Right renal pelvis (tissue), 4 donors: ENCODE measurements at places on chromosomes 7 and 10.

GRCh38 chr7:91993976-91994375, 53.3 kb downstream of the AKAP9 start:
- no peak for DNase-seq

GRCh38 chr7:47332681-47333553, 249.0 kb downstream of the TNS3 start:
- no peak for DNase-seq

- DNase-seq: no peak
These were observed 1.2 kb downstream of the AGAP3 start for GRCh38 chr7:151087245-151088018.

- no peak for DNase-seq
These were observed 12.4 kb upstream of the ARHGAP12 start for GRCh38 chr10:31940839-31941653.

DNA sequence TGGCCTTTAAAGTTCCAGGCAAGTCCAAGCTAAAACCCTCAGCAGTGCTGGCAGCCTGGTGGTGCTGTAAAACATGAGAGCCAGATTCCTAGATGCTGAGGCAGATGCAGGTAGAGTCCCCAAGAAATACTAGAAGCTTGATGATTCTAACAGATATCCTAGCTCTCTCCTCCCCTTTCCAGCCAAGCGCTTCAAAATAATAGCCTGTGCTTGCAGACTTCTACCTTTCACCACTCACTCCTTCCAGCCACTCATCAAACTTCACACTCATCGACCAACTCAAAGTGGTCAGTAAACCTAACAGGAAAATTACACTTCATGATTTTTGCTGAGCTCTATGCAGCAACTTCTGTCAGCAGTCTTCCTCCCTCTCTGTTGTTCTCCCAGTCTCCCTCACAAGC, 50.2 kb downstream of the LMBR1 start:
- peak; percentile 23 for DNase-seq

DNA sequence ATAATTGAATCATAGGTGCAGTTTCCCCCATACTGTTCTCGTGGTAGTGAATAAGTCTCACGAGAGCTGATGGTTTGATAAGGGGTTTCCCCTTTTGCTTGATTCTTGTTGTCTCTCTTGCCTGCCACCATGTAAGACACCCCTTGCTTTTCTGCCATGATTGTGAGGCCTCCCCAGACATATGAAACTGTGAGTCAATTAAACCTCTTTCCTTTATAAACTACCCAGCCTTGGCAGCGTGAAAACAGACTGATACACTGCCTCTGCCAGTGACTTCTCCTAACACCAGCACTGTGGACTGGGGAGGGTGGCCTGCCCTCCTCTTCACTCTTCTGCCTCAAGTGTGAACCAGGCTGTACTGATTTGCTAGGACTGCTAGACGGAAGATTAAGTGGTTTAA, 108.6 kb downstream of the RAB11FIP2 start:
- no peak for DNase-seq

GRCh38 chr7:27605283-27605682, 57.4 kb downstream of the HIBADH start:
- DNase-seq: no peak

- no peak for DNase-seq
These were observed 57.5 kb downstream of the CACNB2 start for GRCh38 chr10:18197706-18198105.

- DNase-seq: no peak
These were observed 464.4 kb upstream of the MBL2 start for GRCh38 chr10:53236941-53237340.

DNA sequence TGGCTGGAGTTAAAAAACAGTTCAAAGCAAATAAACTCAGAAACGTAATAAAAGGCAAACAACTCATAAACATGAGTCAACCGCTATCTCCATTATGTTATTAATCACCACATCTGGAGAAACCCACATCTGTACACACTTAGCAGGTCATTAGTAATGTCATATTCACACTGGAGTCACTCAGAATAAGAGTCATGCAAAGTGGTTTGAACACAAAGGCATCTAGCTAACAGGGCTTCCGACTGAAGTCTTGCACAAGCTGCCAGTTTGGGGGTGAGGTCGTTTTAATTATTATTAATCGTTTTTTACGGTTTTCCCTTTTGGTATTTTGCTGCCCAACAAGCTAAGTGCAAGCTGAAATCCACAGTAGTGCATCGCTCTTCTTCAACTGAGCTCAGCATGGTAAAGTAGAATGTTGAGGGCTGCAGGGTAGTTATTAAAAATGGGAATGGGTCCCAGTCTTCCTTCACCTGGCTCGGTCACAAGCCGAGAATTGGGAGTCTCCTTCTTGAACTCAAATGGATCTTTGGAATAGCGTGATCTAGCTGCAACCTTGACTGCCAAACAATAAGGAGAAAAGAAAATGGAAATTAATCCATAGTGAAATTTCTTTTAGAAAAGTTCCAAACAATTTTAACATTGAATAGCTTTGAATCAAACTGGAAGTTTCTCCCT, 663.5 kb downstream of the KCNMA1 start:
- no peak for DNase-seq

GRCh38 chr7:148177972-148178371, 412.6 kb upstream of the C7orf33 start:
- DNase-seq: no peak

DNA sequence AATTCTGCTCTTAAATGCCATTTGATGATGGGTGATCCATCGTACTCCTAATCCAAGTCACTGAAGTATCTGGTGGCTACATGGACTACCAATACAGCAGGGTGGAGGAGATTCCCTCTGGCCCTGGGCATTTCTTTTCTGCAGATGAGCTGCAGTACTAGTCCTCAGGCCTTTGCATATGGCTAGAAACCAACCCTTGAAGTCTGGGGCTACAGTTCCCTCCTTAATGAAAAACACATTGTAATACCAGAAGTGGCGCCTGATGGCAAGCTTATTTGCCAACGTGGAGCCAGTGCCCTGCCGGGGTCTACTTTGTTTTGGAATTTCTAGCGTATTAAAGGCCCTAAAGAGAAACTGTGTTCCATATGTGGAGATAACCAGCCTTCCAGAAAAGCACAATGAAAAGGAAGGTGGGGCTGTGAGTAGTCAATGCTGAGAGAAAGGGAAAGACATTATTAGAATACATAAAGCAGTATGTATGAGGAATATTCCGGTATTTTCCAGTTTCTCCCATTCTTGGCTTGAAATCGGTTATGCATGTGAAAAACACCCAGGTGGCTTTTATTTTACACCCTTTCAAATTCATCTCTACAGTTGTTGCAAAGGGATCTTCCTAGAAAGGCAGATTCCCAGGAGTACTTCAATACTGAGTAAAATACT, 368.8 kb downstream of the PRPF18 start:
- no peak for DNase-seq

DNA sequence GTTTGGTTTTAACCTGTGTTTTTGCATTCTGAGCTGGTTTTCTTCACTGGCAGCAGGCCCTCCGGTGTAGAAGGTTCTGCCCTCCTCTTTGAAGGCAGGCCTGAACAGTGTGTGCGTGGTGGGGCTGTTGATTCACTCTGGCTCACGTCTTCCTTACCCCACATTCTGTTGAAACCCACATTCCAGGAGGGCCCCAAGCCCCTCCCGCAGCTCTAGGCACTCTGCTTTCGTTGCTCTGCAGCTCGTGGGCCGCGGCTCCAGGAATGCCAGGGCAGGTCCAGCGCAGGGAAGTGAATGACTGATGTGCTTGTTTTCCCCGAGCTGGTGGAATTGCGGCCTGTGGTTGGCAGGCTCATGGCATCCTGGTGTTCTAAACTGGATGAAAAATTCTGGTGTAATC, 49.0 kb downstream of the HTRA1 start:
- no peak for DNase-seq

GRCh38 chr7:40544221-40544723, 409.5 kb downstream of the SUGCT start:
- no peak for DNase-seq

- no peak for DNase-seq
These were observed at the start of gene MYO1G for GRCh38 chr7:44978511-44979366. Gene MYO1G (minus strand): TSS chr7:44979015. CDS start chr7:44978961, 54 bp downstream.

GRCh38 chr7:25949736-25950487, 202.1 kb upstream of the NFE2L3 start:
- DNase-seq: peak; percentile 8

DNA sequence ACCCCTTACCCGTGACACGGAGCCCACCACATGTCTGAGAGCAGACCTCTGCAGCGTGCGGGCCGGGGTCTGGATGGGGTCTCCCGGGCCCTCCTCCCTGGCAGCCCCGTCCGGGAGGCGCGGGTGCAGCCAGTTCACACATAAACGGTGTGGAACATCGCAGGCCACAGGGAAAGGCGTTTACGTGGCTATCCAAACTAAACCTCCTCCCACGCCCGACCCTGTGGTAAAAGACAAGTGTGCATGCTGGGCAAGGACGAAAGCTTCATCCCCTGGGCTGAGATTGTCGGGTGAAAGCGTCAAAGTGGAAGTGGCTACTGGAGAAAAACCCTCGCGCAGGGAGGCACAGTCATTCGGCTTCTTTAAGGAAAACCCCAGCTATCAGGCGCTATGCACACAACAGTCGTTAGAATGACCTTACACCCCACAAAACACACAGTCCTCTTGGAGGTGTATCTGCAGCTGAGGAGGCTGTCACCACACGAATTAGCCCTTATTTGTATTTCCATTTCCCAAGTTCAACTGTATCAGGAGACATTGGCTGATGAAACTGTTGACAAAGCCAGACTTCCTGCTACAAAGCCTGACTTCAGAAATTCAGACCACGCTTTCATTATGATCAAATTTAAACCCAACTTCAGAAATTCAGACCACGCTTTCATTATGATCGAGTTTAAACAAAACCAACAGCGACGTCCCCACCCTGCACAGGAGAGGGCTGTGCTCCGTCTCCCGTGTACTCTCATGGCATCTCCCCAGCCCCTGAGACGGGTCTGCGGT, 15.3 kb downstream of the GPER1 start:
- no peak for DNase-seq

DNA sequence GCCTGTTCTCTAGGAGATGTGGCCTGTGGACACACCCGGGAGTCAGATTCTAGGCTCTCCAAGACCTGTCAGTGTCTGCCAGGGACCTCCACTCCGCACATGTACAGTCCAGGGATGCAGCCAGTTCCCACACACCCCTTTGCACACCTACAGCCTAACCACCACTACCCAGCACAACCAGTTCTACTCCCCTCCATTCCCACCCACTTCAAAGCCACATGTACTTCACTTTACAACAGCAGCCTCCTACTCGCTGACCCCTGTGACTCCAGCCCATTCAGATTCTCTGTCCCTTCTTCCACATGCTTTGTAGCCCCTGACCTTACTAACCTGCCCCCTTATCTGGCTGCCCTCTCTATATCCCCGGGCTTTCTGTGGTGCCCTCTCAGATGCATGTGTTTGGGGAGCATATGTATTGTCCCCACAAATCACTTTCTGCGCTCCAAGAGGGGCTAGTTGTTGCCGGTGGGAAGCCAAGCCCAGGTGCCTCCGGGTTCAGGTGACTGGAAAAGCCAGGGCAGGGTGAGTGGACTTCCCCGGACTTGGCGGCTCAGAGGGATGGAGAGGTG, 7.2 kb downstream of the LBX1 start:
- no peak for DNase-seq

- no peak for DNase-seq
These were observed 20.1 kb upstream of the SH2D4B start for GRCh38 chr10:80517416-80518142.

DNA sequence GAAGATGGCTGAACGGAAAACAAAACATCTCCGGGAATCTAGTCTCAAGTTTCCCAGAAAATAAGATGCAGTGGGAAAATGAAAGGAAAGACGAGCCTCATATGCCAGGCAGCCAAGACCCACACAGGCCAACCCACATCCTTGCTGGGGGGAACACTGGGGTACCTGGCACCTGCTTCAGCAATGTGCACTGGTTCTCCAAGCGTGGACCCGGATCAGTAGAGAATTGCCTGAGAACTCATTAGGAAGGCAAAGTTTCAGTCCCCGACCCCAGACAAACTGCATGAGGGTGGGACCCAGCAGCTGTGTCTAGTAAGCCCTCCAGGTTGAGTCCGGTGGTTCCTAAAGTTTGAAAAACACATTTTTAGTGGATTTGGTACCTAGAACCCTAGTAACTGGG, 18.4 kb downstream of the FAM53B start:
- DNase-seq: no peak

DNA sequence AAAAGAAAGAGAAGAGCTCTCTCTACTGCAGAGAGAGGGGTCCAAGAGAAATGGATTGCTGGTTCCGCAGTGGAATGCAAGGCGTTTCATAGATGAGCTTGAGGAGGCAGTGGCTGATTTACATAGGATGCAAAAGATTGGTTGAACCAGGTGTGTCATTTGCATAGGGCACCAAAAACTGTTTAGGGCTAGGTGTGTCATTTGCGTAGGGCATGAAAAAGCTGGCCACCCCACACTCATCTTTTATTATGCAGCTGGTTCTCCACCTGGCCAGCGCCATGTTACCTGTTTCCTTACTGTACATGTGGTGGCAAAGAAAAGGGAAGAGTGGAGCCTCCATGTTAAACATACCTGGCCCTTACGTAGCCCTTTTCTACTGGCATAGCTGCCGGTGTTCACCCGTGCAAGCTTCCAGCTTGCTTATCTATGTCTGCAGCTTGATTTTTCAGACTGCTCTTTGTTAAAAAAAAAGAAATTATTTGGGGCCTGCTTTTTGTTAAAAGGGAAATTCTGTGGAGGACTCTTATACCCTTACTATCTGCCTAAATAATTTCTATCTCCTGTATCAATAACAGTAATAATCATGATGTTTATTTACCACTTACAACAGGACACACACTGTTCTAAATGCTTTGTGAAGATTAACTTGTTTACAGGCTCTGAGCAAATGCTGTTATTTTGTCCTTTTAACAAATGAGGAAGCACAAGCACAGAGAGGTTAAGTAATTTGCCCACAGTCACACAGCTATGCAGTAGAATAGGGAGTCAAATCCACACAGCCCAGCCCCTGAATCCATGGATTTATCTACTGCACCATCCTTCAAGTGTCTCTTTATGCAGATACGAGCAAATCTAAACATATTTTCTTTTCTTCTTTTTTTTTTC, 33.3 kb downstream of the CASP7 start:
- no peak for DNase-seq

DNA sequence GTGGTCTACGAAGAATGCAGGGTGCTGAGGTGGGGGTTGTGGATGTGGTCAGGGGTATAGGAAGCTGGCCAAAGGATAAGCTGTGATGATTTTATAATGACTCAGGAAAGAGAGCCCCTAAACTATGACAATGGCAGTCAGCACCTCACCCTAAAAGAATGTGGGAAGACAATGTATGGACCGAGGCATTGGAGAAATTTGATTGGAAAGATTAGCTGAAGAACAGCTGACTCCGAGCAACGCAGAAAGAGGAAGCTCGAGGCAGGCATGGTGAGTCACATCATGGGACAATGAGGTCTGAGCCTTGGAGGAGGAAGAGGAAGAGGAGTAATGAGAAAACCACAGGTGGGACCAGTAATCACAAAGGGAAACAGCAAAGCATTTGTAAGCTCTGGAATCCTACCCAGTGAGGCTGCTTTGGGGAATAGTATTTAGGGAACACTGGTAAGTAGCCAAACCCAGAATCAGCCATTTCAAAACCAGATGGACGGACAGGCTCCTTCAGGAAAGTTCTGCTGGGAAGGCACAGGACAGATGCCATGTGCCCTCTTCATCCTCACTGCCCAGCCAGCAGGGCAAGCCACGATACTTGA, 295.4 kb downstream of the PRPF18 start:
- no peak for DNase-seq

GRCh38 chr10:69960988-69961880, 91.4 kb upstream of the MACROH2A2 start:
- DNase-seq: no peak

GRCh38 chr10:118508355-118508754, 87.1 kb downstream of the PRLHR start:
- no peak for DNase-seq
